COR-L47 (cell line): ENCODE measurements at places on chromosomes 7 and 10.

GRCh38 chr10:124539935-124540641 is 78.5 kb downstream of the LHPP start:
- DNase-seq = no peak

GRCh38 chr7:150620061-150620460 is 12.1 kb downstream of the GIMAP6 start:
- DNase-seq = no peak

GRCh38 chr10:73716251-73716650 is 18.3 kb upstream of the AGAP5 start:
- no peak for DNase-seq

GRCh38 chr7:26490640-26491624 is 199.3 kb downstream of the SNX10 start:
- DNase-seq = peak; percentile 86

- no peak for DNase-seq
These were observed 26.2 kb upstream of the CYP26C1 start for GRCh38 chr10:93034426-93034825.

- DNase-seq = no peak
These were observed 36.5 kb downstream of the XPNPEP1 start for GRCh38 chr10:109886781-109887140.

DNA sequence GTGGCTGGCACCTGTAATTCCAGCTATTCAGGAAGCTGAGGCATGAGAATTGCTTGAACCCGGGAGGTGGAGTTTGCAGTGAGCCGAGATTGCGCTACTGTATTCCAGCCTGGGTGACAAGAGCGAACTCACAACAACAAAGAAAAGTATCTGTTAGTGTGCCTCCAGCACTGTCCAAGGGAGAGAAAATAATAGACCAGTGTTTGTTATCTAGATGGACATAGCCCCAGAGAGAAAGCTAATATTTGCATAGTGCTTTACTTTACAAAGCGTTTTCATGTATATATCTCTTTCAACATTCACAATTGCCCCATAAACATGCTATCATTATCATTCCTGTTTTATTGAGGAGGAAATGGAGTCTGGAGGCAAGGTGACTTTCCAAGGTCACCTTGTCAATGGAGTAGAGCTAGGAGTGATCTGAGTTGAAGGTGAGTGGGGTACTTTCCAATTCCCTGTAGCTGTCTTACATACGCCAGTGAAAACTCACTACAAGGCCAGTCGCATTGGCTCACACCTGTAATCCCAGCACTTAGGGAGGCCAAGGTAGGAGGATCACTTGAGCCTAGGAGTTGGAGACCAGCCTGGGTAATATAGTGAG is 49.7 kb upstream of the KIF5B start:
- DNase-seq = peak; percentile 10

- no peak for DNase-seq
These were observed 22.2 kb downstream of the LIPK start for GRCh38 chr10:88728107-88728763.

- DNase-seq = peak; percentile 36
These were observed 167.8 kb upstream of the AUTS2 start for GRCh38 chr7:69430384-69431021.

GRCh38 chr7:11539853-11540252 is 292.1 kb downstream of the THSD7A start:
- DNase-seq = no peak

DNA sequence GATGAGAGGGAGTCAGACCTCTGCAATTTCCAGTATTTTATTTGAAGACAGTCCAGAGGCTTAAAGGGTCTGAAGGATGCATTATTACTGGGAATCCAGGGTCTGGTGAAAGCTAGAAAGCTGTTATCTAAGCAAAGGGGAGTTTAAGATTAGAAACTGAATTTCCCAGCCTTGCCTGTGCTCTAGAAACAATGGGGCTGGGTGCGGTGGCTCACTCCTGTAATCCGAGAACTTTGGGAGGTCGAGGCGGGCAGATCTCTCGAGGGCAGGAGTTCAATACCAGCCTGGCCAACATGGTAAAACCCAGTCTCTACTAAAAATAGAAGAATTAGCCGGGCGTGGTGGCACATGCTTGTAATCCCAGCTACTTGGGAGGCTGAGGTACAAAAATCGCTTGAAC is 71.5 kb upstream of the ANLN start:
- no peak for DNase-seq

- DNase-seq = no peak
These were observed 27.3 kb downstream of the PFKP start for GRCh38 chr10:3094609-3095036.

- peak; percentile 37 for DNase-seq
These were observed 120.0 kb downstream of the SRPK2 start for GRCh38 chr7:105268511-105269392.

GRCh38 chr10:71748671-71749191 is 24.6 kb downstream of the VSIR start:
- no peak for DNase-seq

GRCh38 chr7:29588900-29589696 is 25.5 kb downstream of the PRR15 start:
- DNase-seq = no peak

DNA sequence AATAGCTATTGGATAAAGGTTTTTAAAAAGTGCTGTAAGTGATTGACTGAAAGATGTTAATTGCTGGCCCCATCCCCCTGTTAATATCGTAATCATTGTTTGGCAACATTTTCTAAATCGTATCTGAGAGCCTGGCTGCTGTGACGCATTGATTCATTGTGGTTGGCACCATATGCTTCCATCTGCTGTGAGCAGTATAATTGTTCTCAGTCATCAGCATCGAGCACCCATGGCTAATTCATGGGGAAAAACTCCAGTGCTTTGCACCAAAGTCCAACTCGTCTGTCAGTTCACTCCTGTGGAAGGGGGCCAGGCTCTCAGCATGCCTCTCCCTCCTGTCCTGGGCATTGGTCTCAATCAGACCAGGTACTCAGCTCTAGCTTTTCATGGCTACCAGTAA is 205.2 kb downstream of the STK31 start:
- no peak for DNase-seq

- DNase-seq = no peak
These were observed 98.9 kb upstream of the SDK1 start for GRCh38 chr7:3201937-3202710.

DNA sequence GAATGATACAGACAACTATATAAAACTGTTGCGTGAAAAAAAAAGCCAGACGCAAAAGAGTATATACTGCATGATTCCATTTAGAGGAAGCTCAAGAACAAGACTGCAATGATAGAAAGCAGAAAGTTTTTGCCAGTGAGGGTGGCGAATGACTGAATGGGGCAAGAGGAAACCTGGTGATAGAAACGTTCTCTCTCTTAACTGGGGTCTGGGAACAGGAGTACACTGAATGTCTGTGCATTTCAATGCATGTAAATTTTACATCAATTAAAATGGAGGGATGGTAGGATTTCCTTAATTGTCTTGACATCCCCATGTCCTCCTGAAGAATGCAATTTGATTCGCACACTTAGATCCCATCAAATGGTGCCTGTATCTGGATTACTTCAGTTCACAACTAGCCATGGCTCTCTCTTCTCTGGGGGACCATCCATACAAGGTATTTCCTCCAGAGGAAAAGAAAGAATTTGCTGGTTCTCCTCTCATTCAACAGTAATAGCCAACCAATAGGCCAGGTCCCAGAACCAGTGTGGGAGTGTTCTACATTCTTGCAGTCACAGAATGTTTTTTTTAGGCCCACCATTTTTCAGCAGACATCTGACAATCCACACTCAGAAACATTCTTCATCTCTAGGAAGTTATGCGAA is 221.0 kb upstream of the KLF14 start:
- no peak for DNase-seq

DNA sequence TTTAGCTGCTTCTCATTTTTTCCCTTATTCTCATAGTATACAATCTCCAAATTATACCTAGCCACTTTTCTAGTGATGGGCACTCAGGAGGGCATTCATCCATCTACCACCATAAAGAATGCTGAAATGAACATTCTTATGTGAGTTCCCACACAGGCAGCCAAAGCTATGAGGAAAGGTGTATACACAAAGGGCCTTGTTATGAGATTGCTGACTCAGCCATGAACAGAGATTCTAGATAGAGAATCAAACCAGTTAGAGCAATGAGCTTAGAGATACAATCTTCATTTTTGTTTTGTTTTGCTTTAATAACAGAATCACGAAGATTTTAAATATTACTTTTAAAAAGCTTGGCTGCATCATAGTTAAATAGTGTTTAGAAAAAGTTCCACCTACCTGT is 54.8 kb upstream of the TNKS2 start:
- no peak for DNase-seq

DNA sequence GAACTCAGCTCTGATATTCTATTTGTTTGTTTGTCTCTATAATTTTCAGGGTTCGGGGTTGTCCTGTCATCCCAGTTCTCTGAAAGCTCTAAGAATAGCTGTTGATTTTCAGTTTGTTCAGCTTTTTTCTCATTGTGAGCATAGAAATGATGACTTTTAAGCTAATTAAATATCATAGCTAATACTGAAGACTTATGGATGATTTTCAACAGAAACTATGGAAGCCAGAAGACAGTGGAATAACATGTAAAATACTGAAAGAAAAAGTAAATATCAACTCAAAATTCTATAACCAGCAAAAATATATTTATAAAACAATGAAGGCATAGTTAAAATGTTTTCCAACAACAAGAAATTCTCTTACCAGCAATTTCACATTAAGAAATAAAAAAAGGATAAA is 96.4 kb upstream of the ETV1 start:
- no peak for DNase-seq

DNA sequence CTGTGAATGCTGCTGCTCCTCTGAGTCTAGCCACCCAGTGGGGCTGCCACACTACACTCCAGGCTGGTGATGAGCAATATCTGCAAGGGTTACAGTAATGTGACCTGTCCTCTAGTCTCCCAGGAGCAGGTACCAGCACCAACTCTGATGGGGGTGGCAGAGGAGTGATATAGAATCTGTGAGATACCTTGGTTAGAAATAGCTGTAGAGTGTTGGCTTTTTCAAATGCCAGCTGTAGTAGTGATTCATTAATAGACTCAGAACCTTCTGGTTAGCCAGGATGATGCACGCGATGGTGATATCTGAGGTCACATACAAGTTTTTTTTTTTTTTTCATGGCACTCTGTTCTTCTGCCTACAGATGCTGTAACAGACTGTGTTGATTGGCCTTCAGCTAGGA is 757.1 kb downstream of the INHBA start:
- DNase-seq = no peak

- no peak for DNase-seq
These were observed 116.5 kb upstream of the KCND2 start for GRCh38 chr7:120156476-120156875.

DNA sequence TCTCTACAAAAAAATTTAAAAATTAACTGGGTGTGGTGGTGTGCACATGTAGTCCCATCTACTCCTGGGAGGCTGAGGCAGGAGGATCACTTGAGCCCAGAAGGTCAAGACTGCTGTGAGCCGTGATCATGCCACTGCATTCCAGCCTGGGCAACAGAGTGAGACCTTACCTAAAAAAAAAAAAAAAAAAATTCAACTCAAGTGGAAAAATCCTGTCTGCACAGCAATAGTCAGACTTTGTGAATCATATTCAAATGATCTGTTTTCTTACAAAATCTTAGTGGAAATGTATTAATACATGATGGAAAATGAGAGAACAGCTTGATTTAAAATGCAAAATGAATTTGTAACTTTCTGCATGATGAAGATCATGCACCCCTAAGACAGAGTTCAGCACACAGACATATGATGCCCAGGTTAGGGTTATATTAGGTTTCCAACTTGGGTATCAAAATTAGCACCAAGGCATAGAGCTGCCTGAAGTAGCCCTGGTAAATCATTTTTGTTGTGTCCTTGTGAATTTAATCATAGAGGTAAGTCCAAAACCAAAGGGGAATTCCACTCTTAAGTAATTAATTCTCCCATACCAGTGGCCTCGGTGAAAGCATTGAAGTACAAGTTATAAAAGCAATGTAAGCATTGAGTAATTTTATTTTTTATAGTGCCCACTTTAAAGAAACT is 93.8 kb downstream of the ADD3 start:
- no peak for DNase-seq

GRCh38 chr10:27638071-27638750 is 107.4 kb downstream of the MKX start:
- no peak for DNase-seq
